ENCODE measurements at places on chromosomes 16 and 17.

DNA sequence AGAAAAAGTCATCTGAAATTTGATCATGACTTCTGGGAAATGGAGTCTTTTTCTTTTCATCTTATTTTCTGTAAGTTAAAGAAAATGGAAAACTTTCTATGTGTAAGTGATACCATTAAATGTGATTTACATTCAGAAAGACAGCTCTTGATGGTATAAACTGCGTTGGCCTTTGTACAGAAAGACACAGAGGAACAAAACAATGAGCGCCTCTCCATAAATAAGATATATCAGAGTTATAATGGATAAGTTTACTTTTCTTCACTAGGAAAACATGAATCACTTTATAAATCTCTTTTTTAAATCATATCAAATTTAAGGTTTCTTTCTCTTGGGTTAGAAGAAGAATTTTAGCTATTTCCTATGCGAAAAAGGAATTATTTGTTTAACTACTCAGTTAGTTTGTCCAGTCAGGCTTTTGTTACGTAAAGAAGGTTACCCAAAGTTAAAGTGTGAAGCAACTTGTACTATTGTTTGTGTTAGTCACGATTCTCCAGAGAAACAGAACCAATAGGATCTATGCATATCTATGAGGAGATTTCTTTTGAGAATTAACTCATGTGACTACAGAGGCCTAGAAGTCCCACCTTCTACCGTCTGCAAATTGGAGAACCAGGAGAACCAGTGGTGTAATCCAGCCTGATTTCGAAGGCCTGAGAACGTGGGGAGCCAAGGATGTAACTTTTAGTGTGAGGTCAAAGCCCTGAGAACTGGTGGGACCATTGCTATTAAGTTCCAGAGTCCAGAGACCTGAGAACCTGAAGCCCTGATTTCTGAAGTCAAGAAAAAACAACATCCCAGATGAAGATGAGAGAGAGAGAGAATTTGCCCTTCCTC lies 295.4 kb upstream of the KCNJ16 start:
- no peak for DNase-seq

GRCh38 chr17:41680426-41681040 lies 8.2 kb upstream of the EIF1 start:
- no peak for DNase-seq

GRCh38 chr16:75267631-75268264 lies 16.3 kb upstream of the BCAR1 start:
- DNase-seq, result no peak

- no peak for DNase-seq
Measured at GRCh38 chr16:534135-534534, 6.6 kb downstream of the CAPN15 start.
